ENCODE measurements at places on chromosomes 2 and 18.
A peak's percentile ranks its signal among the peaks of the same experiment; 100 is the strongest.

DNA sequence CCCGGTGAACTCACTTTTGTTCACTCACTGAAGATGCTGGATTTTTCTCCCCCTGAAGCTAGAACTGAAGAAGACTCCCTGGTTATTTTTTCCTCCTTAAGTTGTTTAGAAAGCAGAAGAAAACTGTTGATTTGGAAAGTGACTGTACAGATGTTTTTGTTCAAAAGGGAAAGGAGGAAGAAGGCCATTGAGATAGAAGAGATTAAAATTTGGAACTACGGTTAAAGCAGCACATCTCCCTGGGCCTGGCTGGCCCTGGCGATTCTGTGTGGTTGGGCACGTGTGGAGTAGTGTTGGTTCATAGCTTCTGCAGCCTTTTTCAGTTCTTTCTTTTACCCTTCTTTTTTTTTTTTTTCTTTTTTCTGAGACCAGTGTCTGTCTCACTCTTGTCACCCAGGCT, 109.2 kb downstream of the MAP4K4 start:
- peak; percentile 52 for DNase-seq

DNA sequence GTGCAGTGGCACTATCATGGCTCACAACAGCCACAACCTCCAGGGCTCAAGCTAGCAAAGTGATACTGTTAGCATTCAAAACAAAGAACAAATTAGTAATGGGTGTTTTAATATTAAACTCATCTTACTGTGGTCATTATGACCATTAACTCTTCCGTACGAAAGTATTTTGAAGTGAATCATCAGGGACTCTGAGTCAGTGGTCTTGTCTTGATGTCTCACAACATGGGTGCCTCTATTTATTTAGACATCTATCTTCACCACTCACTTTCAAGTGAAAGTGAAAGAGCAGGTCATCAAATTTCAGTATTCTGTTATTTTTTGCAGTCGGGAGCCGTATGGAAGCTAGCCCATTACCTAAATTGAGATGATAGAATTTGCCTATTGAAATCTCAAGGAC, 1118.2 kb downstream of the DPP10 start:
- no peak for DNase-seq

GRCh38 chr2:147845411-147845971, 662 bp downstream of the ACVR2A start:
- DNase-seq, result peak; percentile 44

DNA sequence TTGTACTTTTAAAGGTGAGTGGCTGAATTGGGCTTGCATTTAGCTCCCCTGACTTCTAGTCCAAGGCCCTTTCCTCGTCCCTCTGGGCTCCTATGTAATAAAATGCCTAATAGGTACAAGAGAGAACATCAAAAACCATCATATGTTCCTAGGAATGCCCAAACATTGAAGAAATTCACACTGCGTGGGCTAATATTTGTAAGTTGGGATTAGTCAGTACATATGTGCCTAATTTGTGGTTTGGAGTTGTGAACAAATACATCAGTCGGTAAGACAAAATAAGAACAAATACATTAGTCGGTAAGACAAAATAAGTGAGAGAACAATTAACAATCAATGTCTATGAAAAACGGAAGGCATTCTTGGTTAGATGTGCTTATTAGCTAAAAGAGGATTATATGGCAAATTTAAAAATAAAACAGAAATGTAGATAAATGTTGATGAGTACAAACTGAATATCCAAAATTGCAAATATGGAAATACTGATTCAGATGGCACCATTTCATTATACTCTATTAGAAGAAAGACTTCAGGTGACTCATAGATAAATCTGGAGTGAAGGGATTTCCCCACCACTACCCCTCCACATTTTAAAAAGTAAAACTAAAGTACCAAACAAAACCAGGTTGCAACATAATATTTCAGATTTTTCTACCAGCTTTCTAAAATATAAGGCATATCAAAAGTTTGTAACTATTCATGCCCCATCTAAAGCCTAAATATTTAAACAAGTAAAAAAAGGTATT, 325.4 kb downstream of the ZEB2 start:
- no peak for DNase-seq

- no peak for DNase-seq
These were observed 69.4 kb downstream of the TET3 start for GRCh38 chr2:74053959-74054715.

DNA sequence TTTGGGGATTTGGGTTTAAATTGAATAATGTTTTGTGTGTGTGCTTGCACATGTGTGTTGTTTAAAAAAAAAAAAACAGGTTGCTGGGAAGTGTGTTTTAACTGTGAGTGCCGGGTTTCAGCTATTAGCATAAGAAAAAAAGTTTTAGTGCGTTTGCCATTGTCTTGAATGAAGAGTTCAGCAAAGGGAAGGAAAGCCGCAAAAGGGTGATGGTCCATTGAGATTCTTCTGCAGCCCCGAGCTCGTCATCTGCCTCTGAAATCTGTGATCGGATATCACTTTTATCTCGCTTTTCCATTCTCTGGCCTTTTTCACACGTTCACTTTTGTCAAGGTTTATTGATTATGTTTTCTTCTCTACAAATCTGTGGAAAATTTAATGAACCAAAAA, 4.7 kb downstream of the GLI2 start:
- no peak for DNase-seq

Data from adipocyte (in vitro differentiated cells).